ENCODE measurements at places on chromosomes 13 and 19.

DNA sequence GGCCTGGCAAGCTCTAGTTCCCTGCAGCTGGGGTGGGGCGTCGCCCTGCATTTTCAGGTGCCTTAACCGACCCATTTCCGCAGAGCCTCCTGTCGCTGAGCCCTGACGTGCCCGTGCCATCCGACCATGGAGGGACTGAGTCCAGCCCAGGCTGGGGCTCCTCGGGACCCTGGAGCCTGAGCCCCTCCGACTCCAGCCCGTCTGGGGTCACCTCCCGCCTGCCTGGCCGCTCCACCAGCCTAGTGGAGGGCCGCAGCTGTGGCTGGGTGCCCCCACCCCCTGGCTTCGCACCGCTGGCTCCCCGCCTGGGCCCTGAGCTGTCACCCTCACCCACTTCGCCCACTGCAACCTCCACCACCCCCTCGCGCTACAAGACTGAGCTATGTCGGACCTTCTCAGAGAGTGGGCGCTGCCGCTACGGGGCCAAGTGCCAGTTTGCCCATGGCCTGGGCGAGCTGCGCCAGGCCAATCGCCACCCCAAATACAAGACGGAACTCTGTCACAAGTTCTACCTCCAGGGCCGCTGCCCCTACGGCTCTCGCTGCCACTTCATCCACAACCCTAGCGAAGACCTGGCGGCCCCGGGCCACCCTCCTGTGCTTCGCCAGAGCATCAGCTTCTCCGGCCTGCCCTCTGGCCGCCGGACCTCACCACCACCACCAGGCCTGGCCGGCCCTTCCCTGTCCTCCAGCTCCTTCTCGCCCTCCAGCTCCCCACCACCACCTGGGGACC is 1.2 kb downstream of the ZFP36 start:
- peak; percentile 80 for DNase-seq

DNA sequence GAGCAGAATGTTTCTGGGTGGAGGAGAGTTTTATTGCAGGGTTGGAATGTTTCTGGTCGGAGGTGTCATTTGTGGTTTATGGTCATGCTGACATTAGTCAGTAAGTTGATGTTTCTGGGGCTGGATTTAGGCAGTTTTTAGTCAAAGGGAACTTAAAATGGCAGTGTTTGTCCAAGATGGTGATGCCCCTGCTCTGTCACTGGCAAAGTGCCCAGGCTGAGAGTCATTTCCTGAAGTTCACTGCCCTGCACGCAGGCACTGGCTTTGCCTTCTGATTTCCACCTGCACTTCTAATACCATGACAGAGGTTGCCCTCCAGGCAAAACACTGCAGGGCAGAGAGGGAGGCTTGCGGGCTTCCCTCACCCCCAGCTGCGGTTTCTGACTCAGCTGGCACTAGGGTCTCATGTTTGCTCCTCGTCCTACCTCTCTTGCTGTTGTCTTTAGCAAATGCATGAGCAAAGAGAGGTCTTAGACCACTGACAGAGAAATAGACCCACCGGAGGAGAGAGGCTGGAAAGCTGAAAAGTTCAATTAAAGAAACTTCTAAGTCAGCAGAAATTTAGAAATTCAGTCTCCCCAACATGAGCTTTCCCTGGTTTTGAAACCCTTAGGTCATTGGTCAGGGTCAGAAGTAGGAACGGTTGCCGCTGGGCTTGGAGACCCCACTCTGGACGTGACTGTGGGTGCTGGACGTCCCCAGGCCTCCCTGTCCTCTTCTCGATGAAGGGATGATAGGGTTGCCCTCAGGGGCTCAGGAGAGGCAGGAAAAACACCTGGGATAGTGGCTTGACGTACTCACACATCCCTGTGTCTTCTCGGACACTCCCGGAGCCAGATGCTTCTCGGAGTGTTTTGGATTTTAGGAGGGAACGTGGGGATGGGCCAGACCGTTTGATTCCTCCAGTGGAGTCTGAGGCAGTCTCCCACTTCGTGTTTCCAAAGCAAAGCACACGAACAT is 26.3 kb downstream of the TMEM255B start:
- no peak for DNase-seq

DNA sequence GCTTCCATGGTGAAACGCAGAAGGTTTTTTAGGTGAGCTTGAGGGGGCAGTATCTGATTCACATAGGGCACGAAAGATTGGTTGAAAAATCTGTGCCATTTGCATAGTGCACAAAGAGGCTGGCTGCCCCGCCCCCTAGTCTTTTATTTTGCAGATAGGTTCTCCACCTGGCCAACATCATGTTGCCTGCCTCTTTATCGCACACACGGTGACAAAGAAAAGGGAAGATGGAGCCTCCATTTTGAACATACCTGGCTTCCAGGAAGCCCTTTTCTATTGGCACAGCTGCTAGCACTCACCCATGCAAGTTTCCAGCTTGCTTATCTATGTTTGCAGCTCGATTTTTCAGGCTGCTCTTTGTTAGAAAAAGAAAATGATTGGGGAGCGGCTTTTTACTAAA is 316.2 kb upstream of the KLHL1 start:
- no peak for DNase-seq

DNA sequence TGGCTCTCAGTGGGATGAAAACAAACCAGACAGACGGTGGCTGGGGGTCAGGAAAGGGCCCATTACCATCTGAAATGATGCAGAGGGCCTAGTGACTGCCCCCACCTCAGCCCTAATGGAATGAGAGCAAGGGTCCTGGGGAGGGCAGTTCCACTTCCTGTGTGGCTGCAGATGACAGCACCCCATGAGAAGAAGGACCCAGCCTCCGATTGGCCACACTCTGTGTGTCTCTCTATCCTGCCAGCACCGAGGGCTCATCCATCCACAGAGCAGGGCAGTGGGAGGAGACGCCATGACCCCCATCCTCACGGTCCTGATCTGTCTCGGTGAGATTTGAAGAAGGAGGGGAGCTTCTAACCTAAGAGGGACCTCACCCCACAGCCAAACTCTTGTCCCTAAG is 498 bp downstream of the LILRB1 start:
- DNase-seq = no peak

DNA sequence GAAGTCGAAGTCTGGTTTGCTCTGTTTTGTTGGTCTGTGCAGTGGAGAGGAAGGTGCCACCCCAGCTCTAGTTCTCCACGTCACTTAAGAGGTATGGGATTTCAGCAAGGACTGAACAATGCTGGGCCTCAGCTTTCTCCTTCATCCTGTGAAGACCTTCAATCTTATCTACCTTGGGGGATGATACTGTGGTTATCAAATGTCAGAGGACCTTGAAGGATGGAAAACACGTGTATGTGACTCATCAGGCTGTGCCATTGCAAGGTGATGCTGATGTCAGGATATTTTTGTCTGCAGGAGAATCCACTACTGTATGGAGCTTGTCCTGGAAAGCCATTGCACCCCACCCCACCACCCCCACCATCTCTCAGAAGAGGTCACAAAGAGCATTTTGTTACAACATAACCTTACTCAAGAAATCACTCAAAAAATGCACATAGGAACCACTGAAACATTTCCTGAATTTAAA is 81.4 kb upstream of the UQCRFS1 start:
- DNase-seq = no peak

DNA sequence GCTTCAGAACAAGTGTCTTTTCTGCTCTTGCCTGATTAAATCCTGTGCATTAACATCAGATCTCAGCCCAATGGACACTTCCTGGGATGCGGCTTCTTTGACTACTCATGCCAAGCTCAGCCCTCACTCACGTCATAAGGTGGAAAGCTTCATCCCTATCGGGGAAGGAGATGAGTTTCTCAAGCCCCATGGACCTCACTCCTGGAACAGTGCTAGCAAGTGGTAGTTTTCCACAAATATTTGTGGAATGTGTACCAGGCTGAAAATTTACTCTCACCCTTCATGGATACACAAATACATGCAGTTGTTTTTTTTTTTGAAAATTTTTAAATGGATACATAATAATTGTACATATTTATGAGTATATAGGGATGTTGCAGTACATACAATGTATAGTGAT is 34.6 kb upstream of the FARP1 start:
- no peak for DNase-seq

- peak; percentile 52 for DNase-seq
These were observed 9.7 kb upstream of the USE1 start for GRCh38 chr19:17205237-17206140.

DNA sequence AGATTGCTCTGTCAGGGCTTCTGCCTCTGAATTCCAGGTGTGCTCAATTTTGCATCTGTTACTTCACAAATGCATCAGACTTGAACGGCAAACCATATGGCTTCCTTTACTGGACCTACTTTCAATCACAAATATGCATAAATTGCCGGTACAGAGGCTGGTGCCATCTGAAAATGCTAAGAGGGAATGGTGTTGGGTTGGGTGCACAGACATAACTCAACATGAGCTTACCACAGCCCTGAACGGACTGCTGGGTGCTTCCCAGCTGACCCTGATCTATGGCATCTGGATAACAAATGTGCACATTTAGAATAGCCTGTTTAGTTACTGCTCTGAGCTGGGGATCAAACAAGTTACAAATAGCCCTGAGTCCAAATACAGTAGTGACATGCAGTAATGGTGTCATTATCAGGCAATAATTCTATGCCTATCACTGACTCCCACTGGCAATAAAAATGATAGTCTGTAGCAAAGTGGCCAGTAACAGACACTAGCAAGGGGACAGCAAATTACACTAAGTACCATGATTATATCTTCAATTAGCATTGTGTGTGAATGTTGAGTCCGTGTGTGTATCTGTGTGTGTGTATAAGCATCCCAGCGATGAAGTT is 927.3 kb downstream of the DIAPH3 start:
- DNase-seq = no peak

- DNase-seq = no peak
These were observed 14.4 kb downstream of the NAXD start for GRCh38 chr13:110629735-110630134.

GRCh38 chr13:20492641-20493040 is 33.0 kb downstream of the CRYL1 start:
- DNase-seq = no peak

All from activated effector memory CD4-positive, alpha-beta T cell treated with Interleukin-2 at 50 U/mL for 16 hours (primary cell).